ENCODE measurements at places on chromosomes 11 and 22.

DNA sequence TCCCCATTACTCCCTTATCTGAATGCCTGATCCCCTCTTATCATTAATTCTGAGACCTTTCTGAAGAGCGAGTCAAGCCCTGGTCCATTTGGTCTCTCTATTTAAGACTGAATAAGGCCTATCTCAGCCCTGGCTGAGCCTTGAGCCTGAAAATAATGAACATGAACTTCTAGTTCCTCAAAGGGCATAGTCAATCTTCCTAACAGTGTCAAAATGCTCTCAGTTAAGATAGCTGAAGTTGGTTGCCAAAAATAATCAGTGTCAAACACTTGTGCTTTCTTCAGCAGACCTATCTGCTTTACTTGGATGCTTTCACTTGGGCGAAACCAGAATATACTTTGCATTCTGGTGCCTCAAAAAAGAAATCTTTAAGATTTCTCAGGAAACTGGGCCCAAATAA is 42.6 kb upstream of the PPP2R1B start:
- no peak for DNase-seq

DNA sequence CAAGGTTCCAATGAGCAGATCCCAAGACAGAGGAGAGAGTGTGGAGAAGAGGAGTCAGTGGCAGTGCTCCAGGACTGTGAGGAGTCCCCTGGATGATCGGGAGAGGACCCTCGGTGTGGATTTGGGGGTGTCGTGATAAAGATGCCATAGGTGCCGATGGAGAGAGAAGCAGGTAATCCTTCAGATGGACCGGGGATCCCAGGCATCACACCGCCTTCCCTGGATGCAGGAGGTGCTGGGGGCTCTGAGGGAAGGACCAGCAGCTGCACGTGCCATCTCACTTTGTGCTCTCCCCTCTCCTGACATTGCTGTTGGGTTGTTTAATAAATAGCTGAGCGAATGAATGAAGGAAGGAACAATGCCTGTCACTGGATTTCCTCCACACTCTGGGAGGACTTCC is 744.1 kb downstream of the BRD1 start:
- no peak for DNase-seq

GRCh38 chr11:29452146-29452545 is 564.7 kb downstream of the KCNA4 start:
- DNase-seq: no peak

- DNase-seq: no peak
These were observed 487.8 kb downstream of the BUD13 start for GRCh38 chr11:116285026-116285425.

DNA sequence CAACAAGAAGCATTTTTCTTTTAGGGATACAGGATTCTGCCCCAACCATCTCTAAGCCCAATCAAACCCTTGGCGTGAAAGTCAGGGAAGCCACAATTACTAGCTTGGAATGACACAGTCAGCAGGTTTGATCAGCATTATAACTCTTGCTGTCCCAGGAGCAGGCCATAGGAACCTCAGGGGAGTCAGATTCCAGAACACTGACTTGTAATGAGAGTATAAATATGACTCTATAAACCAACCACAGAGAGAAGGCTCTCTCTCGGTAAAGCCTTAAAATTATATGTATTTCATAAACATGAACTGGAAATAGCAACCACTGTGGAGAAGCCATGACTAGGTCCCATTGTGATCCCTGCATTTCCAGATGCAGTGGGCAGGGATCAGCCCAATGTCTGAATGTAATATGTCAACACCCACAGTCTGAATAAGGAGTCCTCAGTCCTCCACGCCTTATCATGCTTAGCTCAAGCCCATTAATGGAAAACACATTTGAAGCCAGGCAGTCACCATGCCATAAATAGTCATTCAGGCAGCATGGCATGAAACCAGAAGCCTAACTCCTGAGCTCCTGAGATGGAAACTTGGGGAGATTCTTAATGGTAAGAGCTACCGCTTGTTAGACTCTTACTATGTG is 99.1 kb upstream of the MTNR1B start:
- no peak for DNase-seq

GRCh38 chr22:30483169-30483568 is 11.4 kb upstream of the SEC14L3 start:
- DNase-seq: no peak

GRCh38 chr22:39266398-39267030 is 21.7 kb upstream of the PDGFB start:
- no peak for DNase-seq

DNA sequence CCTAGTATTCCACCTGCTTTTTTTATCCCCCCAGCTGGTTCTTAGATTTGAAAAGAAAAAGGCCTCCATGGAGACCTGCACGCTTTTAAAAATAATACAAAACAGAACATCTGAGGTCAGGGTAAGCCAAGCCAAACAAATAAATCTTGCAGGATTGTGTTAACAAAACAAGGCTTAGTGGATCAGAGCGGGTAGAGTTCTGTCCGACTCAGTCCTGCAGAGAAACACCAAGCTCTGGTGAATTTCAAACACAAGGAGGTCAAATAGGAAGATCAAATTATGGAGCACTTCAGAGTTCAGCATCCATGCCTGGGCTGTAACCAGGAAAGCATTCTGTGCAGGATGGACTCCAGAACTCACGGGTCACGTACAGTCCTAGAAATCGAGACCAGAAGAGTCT is 86.9 kb downstream of the SYN3 start:
- DNase-seq: no peak

DNA sequence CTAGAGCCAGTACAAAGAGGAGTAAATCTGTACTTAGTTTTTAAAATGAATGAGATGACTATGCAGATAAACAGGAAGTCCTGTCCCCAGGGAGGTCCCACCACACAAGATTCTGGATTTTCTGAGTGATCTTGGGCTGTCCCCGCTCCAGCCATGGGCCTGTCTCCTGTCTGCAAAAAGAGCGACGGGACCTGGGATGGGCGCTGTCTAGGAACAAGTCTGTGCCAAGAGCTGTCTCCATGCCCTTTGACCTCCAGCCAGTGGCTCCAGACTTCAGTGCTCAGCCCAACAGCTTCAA is 6.0 kb downstream of the CSNK1E start:
- no peak for DNase-seq

GRCh38 chr11:1227551-1228100 is 4.8 kb downstream of the MUC5B start:
- no peak for DNase-seq

DNA sequence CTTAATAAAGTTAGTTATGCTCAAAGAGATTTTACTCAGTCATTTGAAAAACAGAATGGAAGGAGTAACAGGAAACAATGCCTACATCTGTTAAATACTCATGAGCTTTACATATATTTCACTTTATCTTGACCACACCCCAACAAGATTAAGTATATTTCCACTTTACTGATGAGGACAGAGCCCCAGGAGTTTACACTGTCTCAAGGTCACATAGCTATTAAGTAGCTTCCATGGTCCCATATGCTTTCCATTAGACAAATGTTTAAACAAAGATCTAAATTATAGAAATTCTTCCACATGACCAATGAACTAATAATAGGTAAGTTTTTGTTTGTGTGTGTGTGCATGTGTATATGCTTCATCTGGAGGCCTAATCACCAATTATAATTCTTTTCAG is 30.2 kb downstream of the MRTFA start:
- no peak for DNase-seq

DNA sequence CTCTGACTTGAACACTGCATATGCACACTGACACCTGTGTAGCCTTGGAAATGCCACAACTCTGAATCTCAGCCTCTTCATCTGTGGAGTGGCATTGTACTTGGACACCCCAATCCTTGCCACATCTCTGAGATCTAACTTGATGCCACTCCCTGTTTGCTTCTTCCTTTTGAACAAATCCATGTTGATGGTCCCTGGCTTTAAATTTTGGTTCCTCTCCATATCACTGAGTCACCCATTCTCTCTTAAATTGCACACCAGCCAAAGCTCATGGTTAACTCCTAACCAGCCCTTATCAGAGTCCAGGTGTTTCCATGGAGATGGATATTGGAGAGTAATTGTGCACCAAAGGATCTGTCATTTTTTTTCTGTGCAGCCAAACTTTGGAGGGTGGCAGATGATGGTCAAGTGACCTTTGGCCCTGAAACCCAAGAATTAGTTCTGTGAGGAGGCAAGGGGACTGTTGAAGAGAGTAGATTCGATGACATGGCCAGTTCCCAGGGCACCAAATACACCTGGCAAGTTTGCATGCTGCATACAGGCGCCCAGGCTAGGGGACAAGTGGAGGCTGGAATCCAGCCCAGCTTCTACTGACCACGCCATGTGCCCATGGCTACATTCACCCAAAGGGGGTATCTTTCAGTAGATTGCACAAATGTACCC is 25.1 kb upstream of the PAMR1 start:
- DNase-seq: no peak

GRCh38 chr11:3004481-3004880 is 12.4 kb upstream of the NAP1L4 start:
- no peak for DNase-seq

DNA sequence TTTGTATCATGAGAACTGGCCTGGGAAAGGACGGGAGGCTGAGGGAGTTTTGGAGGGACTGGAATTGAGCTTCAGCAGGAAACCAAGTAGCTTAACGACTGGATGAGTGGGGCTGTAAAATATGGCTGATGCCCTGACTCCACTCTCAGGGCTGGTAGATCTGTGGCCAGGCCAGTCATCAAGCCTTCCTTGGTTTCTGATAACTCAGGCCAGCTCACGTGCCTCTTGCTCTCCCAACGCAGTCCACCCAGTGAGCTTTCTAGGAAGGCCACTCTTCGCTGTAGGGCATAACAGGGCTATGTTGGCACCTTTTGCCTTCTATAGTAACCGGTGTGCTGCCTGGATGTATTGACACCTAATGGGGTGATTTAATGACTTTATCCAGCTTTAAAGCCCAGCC is 5.8 kb upstream of the MADD start:
- DNase-seq: no peak

- no peak for DNase-seq
These were observed 1.0 kb downstream of the CHRM4 start for GRCh38 chr11:46390331-46391171.

- no peak for DNase-seq
These were observed 8.6 kb upstream of the IGLL5 start for GRCh38 chr22:22878801-22879674.

DNA sequence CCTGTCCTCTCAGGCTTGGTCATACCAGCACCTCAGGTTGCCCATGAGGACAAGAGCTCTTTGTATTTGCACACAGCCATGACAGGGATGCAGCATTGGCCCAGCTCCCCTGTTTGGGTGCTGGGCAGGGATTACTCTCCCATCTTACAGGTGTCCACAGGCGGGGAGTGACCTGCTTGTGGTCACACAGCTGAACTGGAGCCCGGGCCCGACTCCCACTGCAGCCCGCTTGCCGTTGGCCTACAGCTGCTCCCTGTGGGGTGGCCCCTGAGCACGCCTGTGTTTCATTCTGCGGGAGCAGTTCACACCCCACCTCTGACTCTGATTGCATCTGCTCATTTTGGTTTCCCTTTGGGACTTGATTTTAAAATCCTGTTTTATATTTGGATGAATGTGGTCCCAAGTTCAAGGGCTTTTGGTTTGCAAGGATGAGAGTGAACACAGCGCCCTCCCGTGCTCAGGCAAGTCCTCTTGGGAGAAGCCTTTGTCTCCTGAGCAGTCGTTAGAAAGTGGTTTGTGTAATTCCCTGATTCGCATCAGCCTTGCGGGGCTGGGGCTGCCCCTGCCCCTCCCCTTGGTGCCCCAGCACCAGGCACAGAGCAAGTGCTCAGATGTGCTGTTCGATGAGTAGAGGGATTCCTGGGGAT is 9.3 kb downstream of the PICK1 start:
- no peak for DNase-seq

- DNase-seq: no peak
These were observed 28.7 kb upstream of the CTSD start for GRCh38 chr11:1792461-1792860.

DNA sequence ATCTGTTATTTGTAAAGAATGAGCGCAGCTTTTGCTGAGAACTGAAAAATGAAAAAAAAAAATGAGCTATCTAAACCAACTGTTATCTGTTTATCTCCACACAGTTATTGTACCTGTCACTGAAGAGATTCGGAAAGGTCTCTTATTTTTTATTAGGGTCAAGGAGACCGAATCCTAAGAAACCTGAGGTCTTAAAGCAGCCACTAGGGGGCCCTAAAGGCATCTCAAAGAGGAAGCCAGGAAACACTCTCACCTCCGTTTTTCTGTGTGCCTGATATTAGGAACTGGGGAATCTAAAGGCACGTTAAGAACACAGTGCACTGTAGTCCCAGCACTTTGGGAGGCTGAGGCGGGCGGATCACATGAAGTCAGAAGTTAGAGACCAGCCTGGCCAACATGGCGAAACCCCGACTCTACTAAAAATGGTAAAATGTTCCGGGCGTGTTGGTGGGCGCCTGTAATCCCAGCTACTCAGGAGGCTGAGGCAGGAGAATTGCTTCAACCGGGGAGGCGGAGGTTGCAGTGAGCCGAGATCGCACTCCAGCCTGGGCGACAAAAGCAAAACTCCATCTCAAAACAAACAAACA is 3.5 kb upstream of the LARGE1 start:
- DNase-seq: peak; percentile 63

DNA sequence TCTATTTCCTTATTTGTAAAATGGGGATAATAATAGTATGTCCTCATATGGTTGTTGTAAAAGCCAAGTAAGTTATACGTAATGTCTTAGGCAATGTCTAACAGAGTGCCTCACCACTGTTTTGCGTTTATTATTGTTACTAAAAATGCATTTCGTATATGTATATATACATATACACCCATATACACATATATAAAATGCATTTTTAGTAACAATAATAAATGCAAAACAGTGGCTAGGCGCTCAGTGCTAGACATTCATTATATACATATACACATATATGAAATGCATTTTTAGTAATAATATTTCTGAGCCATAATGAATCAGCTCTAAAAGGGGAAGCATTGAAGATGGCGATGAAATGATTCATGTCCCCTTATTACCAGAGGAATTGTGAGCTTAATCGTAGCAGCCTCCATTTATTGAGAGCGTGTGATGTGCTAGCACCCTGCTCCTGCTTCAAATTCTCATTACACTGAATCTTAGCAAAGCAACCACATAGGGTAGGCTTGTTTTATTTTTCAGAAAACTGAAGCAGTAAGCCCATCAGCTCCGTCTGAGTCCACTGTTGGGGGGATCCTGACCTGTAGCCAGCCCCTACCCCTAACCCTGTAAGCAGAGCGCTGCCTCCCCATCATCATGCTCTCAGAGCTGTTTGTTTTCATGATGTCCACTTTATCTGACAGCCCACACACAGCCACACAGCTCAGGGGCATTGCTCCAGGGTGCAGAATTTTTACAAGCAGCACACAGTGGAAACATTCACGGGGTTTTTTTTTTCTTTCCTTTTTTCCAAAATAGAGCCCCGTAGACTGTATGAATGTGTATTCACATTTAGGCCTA is 97.1 kb upstream of the NAV2 start:
- DNase-seq: no peak

GRCh38 chr11:3167143-3168119 is 2.3 kb upstream of the OSBPL5 start:
- no peak for DNase-seq

DNA sequence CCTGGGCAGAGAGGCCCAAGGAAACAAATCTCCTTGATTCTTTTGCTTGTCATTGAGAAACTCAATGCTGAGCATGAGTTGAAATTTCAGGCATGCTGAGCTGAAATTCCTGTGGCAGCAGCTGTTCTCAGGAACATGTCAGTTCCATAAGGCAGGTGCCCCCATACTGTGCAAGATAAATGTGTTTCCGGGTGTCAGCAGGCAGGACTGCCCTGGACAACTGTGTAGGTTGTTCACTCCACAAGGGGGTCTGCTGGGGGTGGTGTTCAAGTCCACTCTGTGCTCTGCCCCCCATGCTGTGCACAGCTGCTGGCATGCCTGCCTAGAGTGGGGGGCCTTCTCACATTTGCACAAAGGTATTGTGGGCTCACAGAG is 133.7 kb downstream of the CTTN start:
- DNase-seq: no peak
